Cortex of kidney (tissue), 1 donor: ENCODE measurements at places on chromosomes 3 and 15.

GRCh38 chr3:11548721-11549131, 95.0 kb downstream of the VGLL4 start:
- DNase-seq: no peak

- DNase-seq: no peak
These were observed 85.1 kb upstream of the PIAS1 start for GRCh38 chr15:67968966-67969365.

DNA sequence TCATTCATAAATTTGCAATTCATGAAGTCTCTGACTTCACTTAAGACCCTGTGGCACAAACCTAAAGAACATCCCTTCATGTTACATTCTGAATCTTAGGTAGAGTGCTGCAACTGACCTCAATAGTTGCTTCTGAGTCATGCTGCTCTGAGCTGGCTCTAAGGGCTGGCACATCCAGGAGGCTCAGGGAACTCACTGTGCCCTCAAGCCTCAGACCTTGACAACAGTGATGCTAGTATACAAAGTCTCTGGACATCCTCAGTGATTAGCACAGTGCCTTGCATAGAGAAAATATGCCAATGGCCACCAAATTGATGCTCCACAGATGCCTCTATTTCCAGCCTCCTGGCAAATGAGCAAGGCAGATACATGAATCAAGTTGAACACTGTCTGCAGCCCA, 740.9 kb upstream of the LMCD1 start:
- DNase-seq: no peak

- no peak for DNase-seq
These were observed 90.3 kb downstream of the FMN1 start for GRCh38 chr15:33104212-33104611.

DNA sequence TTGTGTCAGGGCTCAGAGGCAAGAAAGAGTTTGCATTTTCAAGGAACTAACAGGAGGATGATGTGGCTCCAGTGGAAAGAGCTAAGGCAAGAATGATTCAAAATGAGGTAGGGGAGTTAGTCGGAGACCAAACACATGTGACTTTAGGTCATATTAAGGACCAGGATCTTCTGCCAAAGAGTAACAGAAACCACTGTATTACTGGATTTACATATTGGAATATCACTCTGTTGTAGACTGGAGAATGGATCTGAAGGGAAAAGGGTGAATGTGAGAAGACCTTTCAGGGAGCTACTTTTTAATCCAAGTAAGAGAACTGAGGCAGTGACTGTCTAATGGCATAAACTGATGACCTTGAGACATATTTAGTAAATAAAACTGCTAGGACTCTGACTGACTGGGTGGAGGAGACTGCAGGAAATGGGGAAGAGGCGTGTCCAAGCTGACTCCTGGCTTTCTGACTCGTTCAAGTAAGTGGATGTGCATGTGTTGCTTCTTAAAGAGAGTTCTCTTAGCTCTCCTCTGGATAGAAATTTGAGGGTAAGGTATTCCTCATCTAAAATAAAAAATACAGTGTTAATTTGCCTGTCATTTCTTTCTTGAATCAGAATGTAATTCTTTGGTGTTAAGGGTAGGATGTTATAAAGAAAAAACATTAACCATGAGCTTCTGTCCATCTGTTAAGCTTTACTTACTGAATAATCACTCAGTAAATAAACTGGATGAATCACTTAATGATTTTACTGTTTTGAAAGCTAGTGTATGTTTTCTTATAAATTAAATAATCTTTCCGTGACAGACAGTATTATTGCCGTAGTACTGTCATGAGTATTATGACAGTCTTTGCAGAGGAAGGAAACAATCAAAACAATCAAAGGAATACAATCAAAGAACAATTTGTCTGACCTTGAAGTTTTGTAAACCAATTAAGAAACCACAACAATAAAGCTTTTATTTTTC, 58.3 kb upstream of the CFAP20DC start:
- DNase-seq: no peak

DNA sequence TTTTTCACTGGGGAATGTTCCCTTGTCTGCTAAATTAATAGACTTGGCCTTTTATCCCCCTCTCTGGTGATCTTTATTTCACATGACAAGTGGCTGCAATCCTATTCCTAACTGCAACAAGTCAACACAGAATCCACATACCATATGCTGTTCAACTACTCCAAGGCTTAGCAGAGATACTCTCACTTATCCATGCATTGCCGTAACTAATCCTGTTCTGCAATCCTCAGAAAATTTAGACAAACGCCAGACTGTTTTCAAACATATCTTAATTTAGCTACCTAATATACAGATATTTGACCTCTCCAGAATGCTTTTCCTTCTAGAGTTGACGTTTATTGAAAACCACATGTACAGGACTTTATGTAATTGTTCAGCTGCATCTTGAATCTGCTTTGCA, 37.9 kb downstream of the EID1 start:
- no peak for DNase-seq
